ENCODE measurements at places on chromosomes 5 and 9.

GRCh38 chr9:91555132-91555531, 131.5 kb upstream of the NFIL3 start:
- no peak for DNase-seq

- no peak for DNase-seq
Measured at GRCh38 chr5:41877408-41877807, 7.2 kb upstream of the OXCT1 start.

- no peak for DNase-seq
Measured at GRCh38 chr5:178202541-178202940, 1.8 kb upstream of the HNRNPAB start.

GRCh38 chr9:91178281-91179236, 183.2 kb downstream of the AUH start:
- no peak for DNase-seq

DNA sequence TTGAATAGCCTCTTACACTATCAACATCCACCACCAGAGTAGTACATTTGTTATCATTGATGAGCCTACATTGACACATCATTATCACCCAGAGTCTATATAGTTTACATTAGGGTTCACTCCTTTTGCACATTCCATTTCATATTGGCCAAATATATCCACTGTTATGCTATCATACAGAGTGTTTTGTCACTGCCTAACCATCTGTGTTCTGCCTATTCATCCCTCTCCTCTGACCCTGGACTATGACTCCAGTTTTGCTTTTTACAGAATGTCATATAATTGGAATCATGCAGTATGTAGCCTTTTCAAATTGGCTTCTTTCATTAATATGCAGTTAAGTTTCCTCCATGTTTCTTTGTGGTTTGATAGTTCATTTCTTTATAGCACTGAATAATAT, 904.7 kb downstream of the TLE1 start:
- no peak for DNase-seq

- no peak for DNase-seq
Measured at GRCh38 chr9:133132174-133132573, 11.1 kb upstream of the RALGDS start.

GRCh38 chr5:1555011-1555807, 31.4 kb upstream of the LPCAT1 start:
- DNase-seq = no peak

DNA sequence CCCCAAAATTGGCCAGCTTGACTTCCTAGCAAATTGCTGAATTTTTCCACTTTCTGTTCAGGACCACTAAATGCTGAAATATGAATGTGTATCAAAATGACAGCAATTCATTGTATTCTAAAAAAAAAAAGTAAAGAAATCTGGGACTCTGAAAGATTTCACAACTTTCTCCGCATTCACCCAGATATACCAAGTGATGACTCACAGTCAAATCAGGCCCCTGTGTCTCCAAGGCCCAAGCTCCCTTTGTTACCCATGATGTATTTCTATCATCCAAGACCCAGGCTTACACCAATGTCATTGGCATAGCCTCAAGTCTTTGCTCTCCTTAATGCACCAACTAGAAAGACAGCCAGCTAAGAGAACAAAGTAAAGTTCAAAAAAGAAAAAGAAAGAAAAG, 493.9 kb downstream of the NTRK2 start:
- DNase-seq = no peak

DNA sequence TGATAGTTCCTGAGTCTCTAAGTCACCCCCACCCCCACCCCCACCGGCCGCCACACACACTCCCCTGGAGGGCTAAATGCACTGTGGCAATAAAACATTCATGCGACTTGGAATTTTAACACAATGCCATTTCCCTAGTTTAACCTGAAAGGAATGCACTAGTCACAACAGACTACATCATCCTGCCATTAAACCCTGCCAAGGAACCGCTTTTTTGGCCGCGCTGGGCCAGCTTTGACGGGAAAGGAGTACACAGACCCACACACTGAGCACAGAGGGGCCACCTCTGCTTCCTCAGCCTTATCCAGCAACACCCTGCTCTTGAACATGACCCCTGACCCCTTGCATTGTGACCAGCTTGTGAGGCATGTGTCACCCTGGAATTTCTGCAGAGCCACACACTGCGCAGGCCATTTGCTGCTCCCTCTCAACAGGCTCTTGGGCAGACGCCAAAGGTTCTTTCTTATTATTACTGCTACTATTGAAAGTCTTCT, 165.3 kb downstream of the BNC2 start:
- no peak for DNase-seq

DNA sequence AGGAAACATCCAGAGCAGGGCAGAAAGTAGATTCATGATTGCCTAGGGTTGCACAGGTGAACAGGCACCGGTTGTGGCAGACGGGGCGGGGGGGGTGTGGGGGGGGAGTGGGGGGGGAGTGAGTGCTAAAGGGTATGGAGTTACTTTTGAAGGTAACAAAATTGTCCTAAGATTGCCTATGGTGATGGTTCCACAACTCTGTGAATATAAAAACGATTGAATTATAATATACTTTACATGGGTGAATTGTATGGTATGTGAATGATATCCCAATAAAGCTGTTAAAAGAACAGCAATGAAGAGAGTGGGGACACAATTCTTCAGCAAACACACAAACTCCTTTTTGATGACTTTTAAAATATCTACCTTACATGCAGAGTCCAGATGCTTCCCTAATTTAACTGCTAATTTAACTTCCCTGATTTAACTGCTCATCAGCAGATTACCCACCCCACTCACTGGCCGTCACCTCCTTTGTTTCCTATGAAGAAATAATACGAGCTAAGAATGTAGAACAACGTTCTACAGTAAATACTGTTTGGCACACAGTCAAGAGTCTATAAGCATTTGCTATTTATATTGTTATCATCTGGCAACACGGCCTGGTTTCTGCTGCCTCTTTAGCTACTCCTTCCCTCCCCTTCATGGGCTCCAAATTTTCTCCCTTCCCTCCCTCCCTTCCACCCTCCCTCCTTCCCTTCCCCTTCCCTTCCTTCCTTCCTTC, 83.5 kb downstream of the PTCH1 start:
- no peak for DNase-seq

DNA sequence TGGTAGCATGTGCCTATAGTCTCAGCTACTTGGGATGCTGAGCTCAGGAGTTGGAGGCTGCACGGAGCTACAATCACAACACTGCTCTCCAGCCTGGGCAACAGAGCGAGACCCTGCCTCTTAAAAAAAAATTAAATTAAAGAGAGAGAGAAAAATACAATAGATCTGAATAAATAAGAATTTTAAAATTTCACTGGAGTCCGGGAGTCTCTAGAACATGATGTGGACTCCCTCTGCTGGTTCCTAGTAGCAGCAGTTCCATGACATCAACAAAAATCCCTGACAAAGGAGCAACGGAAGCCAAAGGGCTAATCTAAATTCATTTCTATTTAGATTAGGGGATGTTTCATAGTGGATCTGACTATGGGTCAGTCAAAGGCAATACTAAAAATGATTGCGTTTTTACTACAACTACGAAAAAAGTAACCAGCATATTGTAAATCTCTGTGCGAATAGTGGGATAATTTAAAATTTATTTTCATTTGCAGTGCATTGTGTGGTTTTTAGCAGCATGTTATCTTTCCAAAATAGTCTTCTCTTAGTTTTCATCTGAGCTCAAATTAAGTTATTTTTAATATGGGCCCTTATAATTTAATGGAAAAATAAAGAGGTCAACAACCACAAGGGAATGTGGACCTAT, 6.7 kb downstream of the INIP start:
- DNase-seq = no peak

GRCh38 chr9:111320631-111321030, 9.4 kb downstream of the OR2K2 start:
- DNase-seq = no peak
